Bone marrow (tissue), 2 donors: ENCODE measurements at places on chromosomes 7 and 10.

GRCh38 chr10:66307826-66308225 is 618.0 kb upstream of the LRRTM3 start:
- DNase-seq = no peak

DNA sequence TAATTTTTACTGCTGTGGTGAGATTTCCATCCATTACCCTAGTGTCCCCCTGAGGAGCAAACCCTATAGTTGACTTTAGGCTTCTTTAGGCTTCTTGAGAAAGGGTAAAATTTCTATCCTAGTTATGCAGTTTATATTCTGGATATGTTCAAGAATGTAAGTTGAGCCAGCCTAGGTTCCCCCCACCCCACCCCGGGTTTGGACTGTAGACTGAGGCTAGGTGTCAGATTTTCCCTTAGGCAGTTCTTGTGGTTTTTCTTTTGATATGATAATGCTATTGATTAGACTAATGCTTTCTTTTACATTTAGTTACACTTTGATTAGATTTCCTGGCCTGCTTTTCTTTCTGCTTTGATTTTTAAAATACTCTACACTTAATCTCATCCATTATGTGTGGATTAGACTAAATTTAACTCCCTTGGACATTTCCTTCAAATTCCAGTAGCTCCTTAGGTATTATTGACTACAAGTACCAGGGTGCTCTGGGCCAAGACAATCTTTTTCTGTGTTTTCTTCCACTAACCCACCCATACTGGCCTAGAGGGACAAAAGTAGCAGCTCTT is 37.7 kb downstream of the NRF1 start:
- DNase-seq = no peak

- DNase-seq = no peak
Observed at GRCh38 chr7:146331369-146331768, 214.8 kb downstream of the CNTNAP2 start.

- DNase-seq = no peak
Observed at GRCh38 chr10:37489658-37490003, 364.2 kb downstream of the ANKRD30A start.

DNA sequence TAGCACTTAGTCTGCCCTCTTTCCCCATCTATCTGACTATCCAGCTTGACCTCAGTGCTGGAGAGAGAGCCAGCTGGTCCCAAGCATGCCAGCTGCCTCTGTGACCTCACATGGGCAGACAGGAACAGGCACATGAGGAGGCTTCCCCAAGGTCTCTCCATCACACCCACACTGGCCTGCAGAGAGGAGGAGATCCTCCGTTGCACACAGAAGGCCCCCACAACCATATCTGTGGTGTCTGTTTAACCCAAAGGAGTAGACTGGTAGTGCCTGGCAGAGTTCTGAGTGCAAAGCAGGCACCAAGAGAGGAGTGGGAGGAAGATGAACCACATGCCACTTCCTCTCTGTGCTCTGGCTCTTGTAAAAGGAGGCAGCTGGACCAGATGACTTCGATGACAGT is 4.8 kb upstream of the ANK3 start:
- no peak for DNase-seq

- no peak for DNase-seq
Observed at GRCh38 chr10:44640429-44640828, 255.5 kb upstream of the CXCL12 start.

DNA sequence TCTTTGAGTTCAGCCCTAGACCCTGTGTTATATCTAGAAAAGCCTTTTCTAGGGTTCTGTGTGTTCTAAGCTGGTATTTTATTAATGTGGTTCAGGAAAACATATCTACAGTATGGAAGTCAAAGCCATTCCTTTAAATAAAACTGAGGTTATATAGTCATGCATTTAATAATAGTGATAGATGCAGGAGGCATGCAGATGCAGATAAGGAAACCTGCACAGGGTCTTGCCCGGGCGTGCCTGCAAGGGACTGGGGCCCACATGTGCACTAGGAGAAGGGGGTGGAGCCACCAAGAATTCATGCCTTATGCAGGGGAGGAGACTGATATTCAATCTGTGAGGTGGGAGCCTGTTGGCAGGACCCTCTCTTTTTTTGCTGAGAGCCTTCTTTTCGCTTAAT is 171.5 kb downstream of the PRPF18 start:
- no peak for DNase-seq

DNA sequence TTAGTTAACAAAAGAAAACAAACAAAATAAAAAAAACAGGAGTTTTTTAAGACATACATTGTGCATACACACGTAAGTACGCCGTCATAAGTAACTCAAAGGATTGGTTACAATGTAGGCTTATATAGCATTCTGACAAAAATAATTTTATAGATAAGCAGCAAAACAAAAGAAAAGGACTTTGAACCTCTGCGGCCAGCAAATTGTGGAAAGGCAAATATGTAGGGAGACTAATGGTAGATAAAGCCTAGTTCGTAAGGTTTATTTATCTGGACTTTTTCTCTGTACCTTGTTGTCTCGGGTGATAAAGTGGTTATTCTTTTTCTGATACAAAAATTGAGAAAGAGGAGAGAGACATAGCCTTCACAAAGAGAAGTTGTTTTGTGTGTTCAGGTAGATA is 891.9 kb downstream of the CNTNAP2 start:
- DNase-seq = no peak

DNA sequence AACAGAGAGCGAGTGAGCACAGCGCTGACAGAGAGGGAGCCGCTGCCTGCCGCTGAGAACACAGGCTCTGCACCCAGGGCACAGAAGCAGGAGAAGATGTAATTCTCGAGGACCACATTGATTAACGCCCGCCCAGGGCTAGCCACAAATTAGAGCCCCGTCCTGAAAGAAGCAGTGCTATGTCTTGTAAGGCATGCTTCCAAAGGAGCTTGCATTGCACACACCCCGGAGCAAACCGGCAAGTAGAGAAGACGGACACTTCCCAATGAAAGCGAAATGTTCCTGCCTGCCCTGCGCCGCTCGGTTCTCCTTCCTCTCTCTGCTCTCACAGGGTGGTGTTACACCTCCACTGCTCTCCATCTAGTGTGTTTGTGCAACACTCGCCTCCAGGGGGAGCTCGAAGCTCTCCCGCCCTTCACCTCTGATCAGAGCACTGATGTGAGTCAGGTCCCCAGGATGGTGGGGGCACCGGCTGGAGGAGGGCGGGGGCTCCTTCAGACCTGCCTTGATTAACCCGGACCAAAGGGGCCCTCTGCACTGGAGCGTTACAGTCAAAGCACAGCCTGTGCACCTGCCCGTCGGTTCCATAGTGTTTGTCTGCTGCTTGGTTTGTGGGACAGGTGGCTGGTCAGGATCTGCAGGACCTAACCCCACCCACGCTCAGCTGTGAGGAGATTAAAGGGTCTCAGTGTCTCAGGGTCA is 316.5 kb downstream of the ADARB2 start:
- peak; percentile 1 for DNase-seq

DNA sequence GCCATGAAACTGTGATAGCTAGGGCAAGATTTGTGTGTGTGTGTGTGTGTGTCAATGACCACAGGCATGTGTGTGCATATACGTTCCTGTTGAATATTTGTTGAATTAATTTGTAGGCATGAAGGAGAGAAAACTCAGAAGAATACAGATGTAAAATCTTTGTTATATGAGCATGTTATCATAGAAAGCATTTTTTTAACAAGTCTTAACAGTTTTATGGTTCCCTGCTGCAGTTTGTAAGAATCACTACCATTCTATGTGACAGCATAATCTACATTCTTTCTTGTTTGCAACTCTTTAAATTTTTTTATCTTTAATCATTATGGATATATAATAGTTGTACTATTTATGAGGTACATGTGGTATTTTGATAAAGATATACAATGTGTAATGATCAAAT is 130.3 kb downstream of the CD36 start:
- no peak for DNase-seq

GRCh38 chr10:60921633-60922032 is 22.4 kb downstream of the RHOBTB1 start:
- no peak for DNase-seq

- no peak for DNase-seq
Observed at GRCh38 chr10:57661206-57661605, 606.5 kb downstream of the IPMK start.

GRCh38 chr10:66349076-66349475 is 576.8 kb upstream of the LRRTM3 start:
- DNase-seq = no peak

DNA sequence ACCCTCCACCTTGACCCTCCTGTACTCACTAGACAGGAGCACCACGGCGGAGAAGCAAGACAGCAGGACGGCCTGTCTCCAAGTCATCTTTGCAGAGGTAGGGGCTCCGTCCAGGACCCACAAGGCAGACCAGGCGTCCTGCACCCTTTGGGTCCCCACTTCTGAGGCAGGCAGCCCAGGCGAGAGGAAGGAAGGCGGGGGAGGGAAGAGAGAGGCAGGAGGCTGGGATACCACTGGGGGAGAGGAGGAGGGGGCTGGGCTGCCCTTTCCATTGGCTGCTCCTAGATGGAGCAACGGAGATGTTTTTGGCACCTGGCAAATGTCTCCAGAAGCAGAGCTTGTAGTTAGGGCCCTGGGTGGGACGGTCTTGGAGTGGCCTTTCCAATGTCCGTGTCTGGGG is at the start of gene UCMA:
TSS of gene UCMA (minus strand) at position 203 of the 400 bp plus-strand sequence. CDS start at position 87, 116 bp downstream.
- no peak for DNase-seq

DNA sequence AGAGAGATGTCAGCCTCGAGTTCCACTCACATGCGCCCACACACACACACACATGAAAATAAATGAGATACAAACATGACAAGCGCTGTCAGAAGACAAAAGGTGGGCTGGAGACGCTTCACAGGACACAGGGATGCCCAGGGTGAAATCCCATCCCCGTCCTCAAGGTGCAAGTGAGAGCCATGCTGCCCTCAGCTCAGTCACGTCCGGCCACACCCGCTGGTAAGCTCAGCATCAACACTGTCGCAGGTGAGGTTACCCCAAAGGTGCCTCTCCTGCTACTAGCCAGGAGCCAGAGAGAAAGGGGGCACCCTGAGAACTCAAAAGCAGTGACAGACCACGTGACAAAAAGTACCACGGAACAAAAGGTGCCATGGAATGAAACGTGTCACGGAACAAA is 22.2 kb downstream of the PITRM1 start:
- DNase-seq = no peak

GRCh38 chr7:100087055-100087750 is 1.6 kb upstream of the COPS6 start:
- DNase-seq = no peak

GRCh38 chr10:73225518-73225917 is 21.5 kb downstream of the DNAJC9 start:
- no peak for DNase-seq

DNA sequence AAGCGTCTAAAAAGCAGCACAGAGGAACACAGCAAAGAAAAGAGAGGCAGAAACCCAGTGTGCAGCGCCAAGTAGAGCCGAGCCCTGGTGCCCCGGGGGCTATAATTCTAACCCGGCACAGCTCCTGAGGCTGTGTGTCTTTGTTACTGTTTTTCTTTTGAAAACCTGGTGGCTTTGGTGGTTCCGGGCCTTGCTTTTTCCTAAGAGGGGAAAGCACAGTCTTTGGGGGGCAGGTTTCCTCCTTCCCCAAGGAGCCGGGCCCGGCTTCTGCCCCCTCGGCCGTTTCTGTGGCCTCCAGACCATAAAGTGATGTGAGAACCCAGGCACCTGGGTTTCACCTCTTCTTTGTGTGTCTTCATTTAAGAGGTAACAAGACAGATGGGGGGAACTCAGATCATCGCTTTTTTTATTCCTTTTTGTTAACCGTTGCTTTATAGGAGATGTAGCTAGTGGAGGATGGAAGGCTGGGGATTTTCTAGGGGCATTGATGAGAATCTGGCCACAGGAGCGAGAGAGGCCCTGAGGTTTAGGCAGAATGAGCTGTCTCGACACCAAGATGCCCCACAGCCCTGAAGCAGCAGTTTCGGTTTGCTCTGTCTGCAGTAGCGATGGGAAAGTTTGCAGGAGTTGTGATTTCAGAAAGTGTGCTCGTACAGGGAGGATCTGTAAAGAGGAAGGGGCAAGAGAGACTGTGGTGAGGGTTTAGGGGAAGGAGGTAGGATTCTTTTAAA is 367.8 kb upstream of the GALNT17 start:
- no peak for DNase-seq

- no peak for DNase-seq
Observed at GRCh38 chr7:46969303-46970130, 612.4 kb downstream of the TNS3 start.

DNA sequence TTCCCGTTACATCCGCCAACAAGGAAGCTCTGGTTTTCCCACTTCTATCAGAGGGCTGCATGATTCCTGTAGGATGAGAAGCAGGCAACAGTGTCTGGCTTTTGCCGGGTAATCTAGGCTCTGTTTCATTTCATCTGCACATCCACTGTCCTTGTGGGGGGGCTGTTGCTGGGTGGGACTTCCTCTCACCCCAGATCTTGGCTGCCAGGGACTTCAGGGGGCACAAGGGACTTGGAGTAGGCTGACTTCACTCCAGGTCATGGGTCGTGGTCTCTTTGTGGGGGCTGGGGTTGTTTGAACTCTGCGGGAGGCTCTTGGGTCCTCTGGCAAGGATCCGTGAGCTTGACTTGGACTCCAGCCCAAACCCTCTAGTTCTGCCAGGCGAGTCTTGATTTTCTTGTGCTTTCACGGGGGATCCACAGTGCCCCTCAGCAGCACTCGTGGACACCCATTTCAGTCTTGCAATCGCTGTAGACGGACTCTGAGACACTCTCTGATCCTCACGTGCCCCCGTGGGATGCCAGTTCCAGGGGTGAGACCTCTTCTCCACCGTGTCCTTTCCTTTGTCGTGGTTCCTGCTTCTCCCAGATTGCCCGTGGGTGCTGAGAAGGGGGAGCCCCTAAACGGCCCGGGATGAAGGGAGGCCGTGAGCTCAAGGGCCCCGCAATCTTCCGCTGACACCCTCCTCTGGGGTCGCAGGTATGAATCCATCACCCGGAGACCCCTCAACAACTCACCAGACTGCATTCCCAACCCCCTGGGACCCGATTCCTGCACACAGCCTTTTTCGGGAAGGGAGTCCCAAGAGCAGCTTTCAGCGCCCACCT is 21.4 kb upstream of the ZNF273 start:
- no peak for DNase-seq
